Progenitor cell of endocrine pancreas (in vitro differentiated cells): ENCODE measurements at places on chromosomes 6 and 20. TPM values are rescaled to one million over a fixed set of nuclear protein-coding genes. Genes with fewer than 3 reads are reported as not detected.

The SEC23B gene
- 57.5 and 58.4 TPM in 2 replicates for total RNA-seq

- no peak for DNase-seq
- no peak overlapping the region for H3K27ac ChIP-seq
- no peaks in the 10 kb centered on the region for H3K36me3 ChIP-seq
- H3K27me3 ChIP-seq = peaks cover 6% of the 10 kb centered on the region
- H3K4me3 ChIP-seq = no peak overlapping the region
Observed at GRCh38 chr6:30985490-30985889, 2.0 kb downstream of the MUC21 start.

- peaks cover 2% of the 10 kb centered on the region for H3K36me3 ChIP-seq
- H3K4me1 ChIP-seq = peaks cover 8% of the 10 kb centered on the region
- no peak for DNase-seq
Observed at GRCh38 chr20:45818239-45818638, 5.8 kb downstream of the UBE2C start.

- H3K4me1 ChIP-seq = peaks cover 2% of the 10 kb centered on the region
- H3K36me3 ChIP-seq = no peaks in the 10 kb centered on the region
- no peak overlapping the region for H3K4me3 ChIP-seq
- no peak for DNase-seq
- H3K27me3 ChIP-seq = no peaks in the 10 kb centered on the region
Observed at GRCh38 chr6:74598462-74599393, 607.1 kb downstream of the COL12A1 start.

The NEDD9 gene
- total RNA-seq = 13.6 and 14.1 TPM in 2 replicates

The ZFP57 gene
- 0.14 TPM in 1 of 2 replicates, not detected in the other for total RNA-seq

- H3K27me3 ChIP-seq = peaks cover 3% of the 10 kb centered on the region
- H3K27ac ChIP-seq = no peak overlapping the region
- H3K36me3 ChIP-seq = no peaks in the 10 kb centered on the region
- H3K4me1 ChIP-seq = peaks cover 7% of the 10 kb centered on the region
Observed at GRCh38 chr6:14796974-14797762, 448.7 kb upstream of the JARID2 start.

The RNF182 gene
- total RNA-seq = 1.9 and 2.5 TPM in 2 replicates
